IPS DF 19.7 (cell line): ENCODE measurements at places on chromosomes 4 and X.

DNA sequence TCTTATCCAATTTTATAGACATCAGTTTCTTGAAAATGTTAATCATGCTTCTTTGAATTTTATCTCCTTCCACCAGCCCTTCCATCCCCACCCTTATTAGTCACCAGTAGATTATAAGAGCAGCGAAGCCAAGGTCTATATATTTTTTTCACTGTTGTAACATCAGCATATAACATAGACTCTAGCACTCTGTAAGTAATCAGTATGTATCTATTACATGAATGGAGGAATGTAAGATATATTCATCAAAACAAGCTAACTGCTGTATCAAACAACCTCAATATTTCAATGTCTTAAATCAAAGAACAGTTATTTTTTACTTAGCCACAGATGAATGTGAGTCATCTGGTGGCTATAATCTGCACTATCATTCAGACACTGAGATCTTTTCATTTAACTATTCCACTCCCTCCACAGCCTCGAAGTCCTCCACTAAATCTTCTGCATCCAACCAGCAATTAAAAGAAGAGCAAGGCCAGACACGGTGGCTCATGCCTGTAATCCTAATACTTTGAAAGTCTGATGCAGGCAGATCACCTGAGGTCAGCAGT is 178.9 kb downstream of the CENPC start:
- DNase-seq = no peak

GRCh38 chr4:5184606-5185005 is 133.3 kb downstream of the STK32B start:
- DNase-seq = no peak

GRCh38 chr4:84964995-84965552 is 1.4 kb downstream of the WDFY3 start:
- no peak for DNase-seq

DNA sequence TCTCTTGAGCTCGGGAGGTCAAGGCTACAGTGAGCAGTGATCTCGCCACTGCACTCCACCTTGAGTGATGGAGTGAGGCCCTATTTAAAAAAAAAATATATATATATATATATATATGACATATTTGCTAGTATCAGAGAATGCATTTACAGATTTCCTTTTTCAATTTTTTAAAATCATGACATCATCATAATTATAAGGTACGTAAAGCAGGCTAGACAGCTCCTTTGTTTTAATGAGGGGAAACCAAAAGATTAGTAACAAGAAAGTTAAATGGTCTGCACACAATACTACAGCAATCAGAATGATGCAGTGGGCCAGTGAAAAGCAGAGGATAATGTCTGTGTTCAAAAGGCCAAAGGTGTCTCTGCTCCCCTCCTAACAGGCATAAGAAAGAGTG is 43.0 kb downstream of the LAS1L start:
- no peak for DNase-seq

- DNase-seq = no peak
Observed at GRCh38 chr4:1732911-1733310, 11.6 kb downstream of the TACC3 start.

- DNase-seq = no peak
Observed at GRCh38 chr4:23903859-23904438, 14.1 kb upstream of the PPARGC1A start.

DNA sequence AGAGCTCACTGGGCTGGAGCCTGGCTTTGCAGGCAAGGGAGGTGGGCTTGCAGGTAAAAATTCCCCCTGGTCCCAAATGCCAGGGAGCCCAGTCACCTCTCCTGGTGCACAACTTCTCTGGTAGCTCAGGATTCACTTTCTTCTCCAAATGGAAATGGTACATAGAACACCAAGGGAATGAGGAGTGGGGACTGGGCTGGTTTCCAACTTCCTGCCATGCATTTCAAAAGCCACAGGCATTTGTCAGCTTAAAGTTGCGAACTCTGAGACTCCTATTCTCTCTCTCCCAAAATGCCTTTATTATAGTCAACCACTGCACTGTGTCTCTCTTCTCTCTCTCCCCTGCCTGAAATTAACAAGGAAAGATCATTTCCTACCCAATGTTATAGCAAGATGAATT is 177.3 kb downstream of the GRIA3 start:
- no peak for DNase-seq

DNA sequence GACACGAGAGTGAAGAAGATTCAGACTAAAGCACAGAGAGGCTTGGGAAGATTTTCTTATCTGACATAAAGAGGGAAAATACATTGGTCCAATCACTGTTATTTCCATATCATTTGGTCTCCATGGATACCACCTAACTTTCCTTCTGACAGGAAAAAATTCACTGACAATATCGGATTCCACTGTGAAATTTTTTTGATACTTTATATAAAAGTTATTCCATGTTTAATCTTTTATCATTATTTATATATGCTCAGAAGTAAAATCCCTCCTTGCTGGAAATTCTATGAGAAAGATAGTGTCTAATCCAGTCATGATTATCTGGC is 3.6 kb downstream of the IRF2 start:
- no peak for DNase-seq
